ENCODE measurements at places on chromosomes 1 and 21.

GRCh38 chr1:17908945-17909344 is 153.8 kb downstream of the ACTL8 start:
- DNase-seq: no peak

DNA sequence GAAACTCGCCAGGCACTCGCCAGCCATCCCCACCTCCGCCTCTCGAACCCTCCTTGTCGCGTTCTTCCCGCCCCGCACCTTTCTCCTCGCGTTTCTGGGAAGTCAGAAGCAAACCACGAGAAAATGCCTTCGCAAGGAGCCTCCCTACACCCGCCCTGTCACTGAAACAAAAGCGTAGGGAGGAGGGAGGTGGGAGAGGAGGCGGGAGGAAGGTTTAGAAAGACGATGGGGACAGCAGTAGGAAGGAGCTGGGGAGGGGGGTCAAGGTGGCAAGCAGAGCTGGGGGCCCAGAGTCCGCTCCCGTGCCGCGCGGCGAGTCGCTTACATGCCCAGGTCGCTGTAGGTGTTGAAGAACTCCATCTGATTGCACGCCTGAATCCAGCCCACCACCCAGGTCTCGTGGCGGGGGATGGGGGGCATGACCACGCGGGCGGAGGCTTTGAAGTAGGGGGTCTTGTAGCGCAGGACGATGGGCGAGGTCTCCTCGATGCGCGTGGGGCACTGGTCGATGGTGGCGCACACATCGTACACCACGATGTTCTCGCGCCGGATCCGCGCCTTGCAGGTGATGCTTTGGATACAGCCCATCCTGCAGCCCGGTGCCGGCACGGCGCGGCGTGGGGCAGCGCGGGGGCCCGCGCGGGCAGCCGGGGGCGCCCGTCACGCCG is 1.0 kb downstream of the FAM78B start:
- DNase-seq: no peak

DNA sequence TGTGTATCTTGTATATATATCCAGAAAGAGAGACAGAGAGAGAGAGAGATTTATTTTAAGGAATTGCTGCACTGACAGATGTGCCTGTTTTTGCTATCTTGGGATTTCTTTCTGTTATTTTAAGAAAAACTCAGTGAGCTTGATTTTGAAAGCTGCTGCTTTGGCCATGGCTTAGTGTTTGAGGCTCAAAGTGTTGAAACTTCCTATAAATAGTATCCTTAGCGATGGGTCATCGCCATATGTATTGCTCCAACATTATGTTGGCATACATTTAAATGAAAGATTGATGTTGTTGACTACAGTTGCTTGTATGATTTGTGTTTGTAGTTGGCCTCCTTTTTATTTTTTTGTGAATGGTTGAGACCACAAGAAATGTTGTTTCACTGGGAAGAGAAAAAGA is 29.0 kb upstream of the NTPCR start:
- DNase-seq: no peak

- no peak for DNase-seq
These were observed 306.3 kb downstream of the LMX1A start for GRCh38 chr1:165050246-165050645.

DNA sequence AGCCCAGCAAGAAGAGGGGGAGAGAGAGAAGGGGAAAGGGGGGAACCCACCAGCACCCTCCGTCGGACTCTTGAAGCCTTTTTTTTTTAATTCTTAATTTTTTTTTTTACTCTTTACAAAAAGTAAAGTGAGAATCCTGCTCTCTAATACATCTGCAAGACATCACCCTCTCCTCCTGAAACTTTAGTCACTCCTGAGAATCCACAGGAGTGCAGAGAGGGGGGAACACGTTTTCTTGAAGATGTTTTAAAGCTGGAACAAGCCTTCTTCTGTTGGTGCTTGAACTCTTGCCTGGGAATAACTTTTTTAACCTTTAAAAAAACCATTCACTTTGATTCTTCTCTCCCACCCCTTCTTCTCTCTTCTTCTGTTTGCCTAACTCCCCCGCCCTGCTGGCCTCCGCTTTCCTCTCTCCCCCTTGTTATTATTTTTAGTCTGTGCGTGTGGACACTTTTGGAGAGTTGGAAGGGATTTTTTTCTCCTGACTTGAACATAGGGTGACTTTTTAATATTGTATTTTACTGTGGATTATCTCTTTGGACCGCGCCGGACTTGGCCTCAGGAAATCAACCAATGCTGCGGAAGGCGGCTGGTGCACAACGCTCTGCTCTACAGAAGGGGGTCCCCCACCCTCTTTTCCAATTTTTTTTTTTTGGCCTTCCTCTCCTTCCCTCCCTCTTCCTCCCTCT is 383 bp upstream of the PRRX1 start:
- DNase-seq: no peak
